SJSA1 (cell line): ENCODE measurements at places on chromosomes 6 and 20. TPM values are rescaled to one million over a fixed set of nuclear protein-coding genes. Genes with fewer than 3 reads are reported as not detected.
A peak's percentile ranks its signal among the peaks of the same experiment; 100 is the strongest.

TAGAP gene
- 5.7 and 8.4 TPM in 2 replicates for total RNA-seq

TREM2 gene
- total RNA-seq: not detected in 2 replicates

C6orf47 gene
- total RNA-seq: 21.1 and 23.7 TPM in 2 replicates

GPLD1 gene
- 0.34 and 0.74 TPM in 2 replicates for total RNA-seq

R3HDML gene
- not detected in 2 replicates for total RNA-seq

TRIM31 gene
- not detected in 2 replicates for total RNA-seq

AURKA gene
- total RNA-seq: 116 and 132 TPM in 2 replicates

IP6K3 gene
- 5.2 and 5.3 TPM in 2 replicates for total RNA-seq

BHLHE23 gene
- total RNA-seq: not detected in 2 replicates

- H3K4me3 ChIP-seq: no peak overlapping the region
- H3K27me3 ChIP-seq: no peaks in the 10 kb centered on the region; the same call in 1 of the 2 replicates
- H3K4me1 ChIP-seq: no peaks in the 10 kb centered on the region
Observed at GRCh38 chr6:53179961-53180651, 31.5 kb upstream of the GCM1 start.

- no peak overlapping the region for H3K4me3 ChIP-seq
- no peaks in the 10 kb centered on the region for H3K4me1 ChIP-seq
- no peaks in the 10 kb centered on the region for H3K27me3 ChIP-seq
- no peak for DNase-seq
- H3K27ac ChIP-seq: no peak overlapping the region
Observed at GRCh38 chr6:79170959-79171358, 63.5 kb downstream of the HMGN3 start.

GRCh38 chr20:49484180-49485140 lies 2.0 kb upstream of the KCNB1 start:
- H3K27ac ChIP-seq: no peak overlapping the region
- peaks cover 19% of the 10 kb centered on the region for H3K27me3 ChIP-seq
- no peaks in the 10 kb centered on the region for H3K36me3 ChIP-seq
- DNase-seq: peak; percentile 74
- H3K4me3 ChIP-seq: peak overlapping the region; percentile 42
- H3K4me1 ChIP-seq: peaks cover 12% of the 10 kb centered on the region

- H3K27ac ChIP-seq: no peak overlapping the region
- no peak overlapping the region for H3K4me3 ChIP-seq
- H3K27me3 ChIP-seq: no peaks in the 10 kb centered on the region
- DNase-seq: no peak
- H3K4me1 ChIP-seq: peaks cover 38% of the 10 kb centered on the region
Observed at GRCh38 chr6:85672050-85672449, 29.4 kb upstream of the SYNCRIP start.

GRCh38 chr6:119148825-119149525 lies 70.5 kb upstream of the FAM184A start:
- DNase-seq: no peak
- no peaks in the 10 kb centered on the region; the same call in 1 of the 2 replicates for H3K27me3 ChIP-seq
- no peak overlapping the region for H3K4me3 ChIP-seq

DNA sequence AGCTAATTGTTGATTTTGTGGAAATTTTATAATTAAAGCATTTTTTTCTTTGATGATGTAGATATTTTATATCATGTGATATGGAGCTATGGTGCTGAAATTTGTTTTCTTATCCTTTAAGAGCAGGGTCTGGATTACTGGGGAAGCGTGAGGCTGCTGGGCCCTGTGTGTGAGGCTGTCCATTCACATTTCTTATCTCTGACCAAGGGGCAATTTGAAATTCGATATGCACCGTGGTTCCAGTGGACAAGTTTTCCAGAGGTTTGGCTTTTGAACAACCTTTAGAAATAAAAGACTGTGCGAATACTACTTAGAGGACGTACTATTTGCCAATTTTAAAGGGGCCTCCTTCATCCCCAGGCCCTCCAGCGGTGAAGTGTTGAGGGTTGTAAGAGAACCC lies 3.7 kb downstream of the ERMARD start:
- H3K27ac ChIP-seq: no peak overlapping the region
- peaks cover 9% of the 10 kb centered on the region for H3K36me3 ChIP-seq
- no peaks in the 10 kb centered on the region for H3K27me3 ChIP-seq
- H3K4me3 ChIP-seq: no peak overlapping the region
- H3K4me1 ChIP-seq: peaks cover 6% of the 10 kb centered on the region; the same call in 1 of the 2 replicates

- 0 out of 2 replicates have a peak overlapping the region, but pooled peaks have one; percentile 27 for H3K27ac ChIP-seq
- DNase-seq: no peak
- peaks cover 48% of the 10 kb centered on the region for H3K4me1 ChIP-seq
- no peaks in the 10 kb centered on the region for H3K27me3 ChIP-seq
- H3K4me3 ChIP-seq: no peak overlapping the region
Observed at GRCh38 chr20:44171775-44172571, 15.0 kb downstream of the JPH2 start.

- no peaks in the 10 kb centered on the region for H3K36me3 ChIP-seq
- H3K4me1 ChIP-seq: no peaks in the 10 kb centered on the region
- no peak overlapping the region for H3K4me3 ChIP-seq
- DNase-seq: no peak
- no peak overlapping the region for H3K27ac ChIP-seq
Observed at GRCh38 chr6:136306466-136306865, 16.8 kb upstream of the BCLAF1 start.

- no peaks in the 10 kb centered on the region for H3K27me3 ChIP-seq
- H3K36me3 ChIP-seq: no peaks in the 10 kb centered on the region
Observed at GRCh38 chr6:159931112-159931511, 37.8 kb upstream of the IGF2R start.

DNA sequence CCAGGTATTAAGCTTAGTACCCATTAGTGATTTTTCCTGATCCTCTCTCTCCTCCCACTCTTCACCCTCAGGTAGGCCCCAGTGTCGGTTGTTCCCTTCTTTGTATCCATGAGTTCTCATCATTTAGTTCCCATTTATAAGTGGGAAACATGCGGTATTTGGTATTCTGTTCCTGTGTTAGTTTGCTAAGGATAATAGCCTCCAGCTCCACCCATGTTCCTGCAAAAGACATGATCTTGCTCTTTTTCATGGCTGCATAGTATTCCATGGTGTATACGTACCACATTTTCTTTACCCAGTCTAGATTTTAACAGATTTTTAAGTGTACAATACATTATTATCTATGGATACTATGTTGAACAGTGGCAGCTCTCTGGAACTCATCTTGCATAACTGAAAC lies 44.4 kb downstream of the CYP24A1 start:
- no peak overlapping the region for H3K27ac ChIP-seq
- no peak for DNase-seq
- no peaks in the 10 kb centered on the region for H3K27me3 ChIP-seq
- H3K36me3 ChIP-seq: no peaks in the 10 kb centered on the region
- peaks cover 26% of the 10 kb centered on the region for H3K4me1 ChIP-seq

DNA sequence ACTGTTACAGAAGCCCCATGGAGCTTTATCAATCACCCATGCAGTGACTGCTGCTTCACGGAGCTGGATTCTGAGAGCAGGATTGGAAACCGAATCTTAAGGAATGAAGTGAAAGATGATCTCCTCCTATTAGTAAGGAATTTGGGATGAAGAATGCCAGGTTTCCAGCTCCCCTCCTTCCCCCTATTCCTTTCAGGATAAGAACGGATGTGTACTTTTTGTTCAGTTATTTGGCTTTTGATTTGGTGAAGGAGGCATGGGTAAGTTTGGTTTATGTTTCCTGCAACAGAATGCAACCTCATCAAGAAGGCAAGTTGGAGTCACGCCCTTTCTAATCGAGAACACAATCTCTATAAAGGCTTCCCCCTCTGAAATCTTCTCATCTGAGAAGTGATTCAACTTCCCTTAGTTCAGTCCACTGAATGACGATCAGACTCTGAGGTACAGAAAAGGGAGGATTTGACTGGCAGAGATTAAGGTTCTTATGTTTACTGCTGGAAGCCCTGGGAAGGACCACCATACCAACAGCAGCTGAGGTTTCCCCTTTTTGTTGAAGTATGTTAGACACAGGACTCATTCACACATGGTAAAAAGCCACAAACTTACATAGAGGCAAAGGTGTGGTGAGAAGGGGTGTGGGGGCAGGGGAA lies 5.5 kb downstream of the ELMO2 start:
- DNase-seq: peak; percentile 20
- H3K27me3 ChIP-seq: no peaks in the 10 kb centered on the region
- peaks cover 23% of the 10 kb centered on the region for H3K4me1 ChIP-seq
- H3K4me3 ChIP-seq: no peak overlapping the region

DNA sequence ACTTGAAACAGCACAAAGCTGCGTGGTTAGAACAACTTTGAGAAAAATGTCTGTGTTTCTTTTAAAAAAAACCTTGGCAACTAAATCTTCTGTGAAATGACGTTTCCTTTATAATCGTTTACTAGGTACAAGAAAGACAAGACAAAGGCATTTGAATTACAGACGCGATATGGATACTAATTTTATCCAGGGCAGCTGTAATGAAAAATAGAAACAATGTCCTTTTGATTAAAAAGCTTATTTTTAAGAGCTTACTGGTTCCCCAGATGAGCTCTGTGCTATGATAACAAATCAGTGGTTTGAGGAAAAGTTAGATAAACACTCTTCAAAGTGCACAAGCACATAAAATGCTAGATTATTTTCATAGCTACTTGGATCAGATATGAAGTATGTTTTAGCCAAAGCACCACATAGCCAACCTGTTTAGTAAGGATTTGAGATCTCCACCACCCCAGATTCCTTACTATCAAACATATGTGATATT lies 1.6 kb upstream of the SYNCRIP start:
- H3K27me3 ChIP-seq: no peaks in the 10 kb centered on the region
- H3K27ac ChIP-seq: peak overlapping the region; percentile 97
- peaks cover 34% of the 10 kb centered on the region for H3K36me3 ChIP-seq
- peaks cover 8% of the 10 kb centered on the region for H3K4me1 ChIP-seq

- no peak overlapping the region for H3K4me3 ChIP-seq
- H3K36me3 ChIP-seq: no peaks in the 10 kb centered on the region
- DNase-seq: no peak
Observed at GRCh38 chr20:61684136-61684535, 381.5 kb downstream of the TAF4 start.

DNA sequence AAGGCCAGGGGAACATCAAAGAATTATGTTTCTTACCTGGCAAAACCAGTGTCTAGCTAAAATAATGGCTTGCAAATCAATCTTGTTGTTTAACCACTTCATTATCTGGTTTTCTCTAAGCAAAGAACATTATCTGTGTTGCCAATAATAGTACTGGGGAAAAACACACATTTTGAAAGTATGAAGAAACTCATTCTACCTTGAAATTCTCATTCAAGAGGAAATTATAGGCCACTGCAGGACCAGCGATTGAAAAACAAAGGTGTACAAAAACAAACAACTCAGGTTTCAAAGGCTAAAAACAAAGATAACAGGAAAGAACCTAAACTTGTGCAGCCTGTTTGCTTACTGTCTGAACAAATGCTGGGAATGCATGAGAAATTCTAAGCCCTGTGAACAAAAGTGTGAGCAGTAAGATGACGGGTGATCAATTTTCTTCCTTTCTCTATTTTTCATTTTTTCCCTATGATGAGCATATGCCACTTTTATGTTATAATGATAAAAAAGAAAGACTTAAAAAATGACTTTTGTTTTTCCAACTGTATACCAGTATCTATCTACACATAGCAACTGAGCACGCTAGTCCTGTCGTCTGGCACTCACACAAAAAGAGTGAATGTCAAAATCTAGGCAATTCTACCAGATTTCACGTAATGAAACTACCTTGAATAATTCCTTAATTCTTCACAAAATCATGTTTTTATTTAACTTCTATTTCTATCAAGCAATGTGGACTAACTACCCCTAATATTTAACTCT lies 117.9 kb downstream of the SGK1 start:
- no peak overlapping the region for H3K4me3 ChIP-seq
- no peaks in the 10 kb centered on the region for H3K4me1 ChIP-seq
- H3K36me3 ChIP-seq: no peaks in the 10 kb centered on the region
- H3K27ac ChIP-seq: no peak overlapping the region

DNA sequence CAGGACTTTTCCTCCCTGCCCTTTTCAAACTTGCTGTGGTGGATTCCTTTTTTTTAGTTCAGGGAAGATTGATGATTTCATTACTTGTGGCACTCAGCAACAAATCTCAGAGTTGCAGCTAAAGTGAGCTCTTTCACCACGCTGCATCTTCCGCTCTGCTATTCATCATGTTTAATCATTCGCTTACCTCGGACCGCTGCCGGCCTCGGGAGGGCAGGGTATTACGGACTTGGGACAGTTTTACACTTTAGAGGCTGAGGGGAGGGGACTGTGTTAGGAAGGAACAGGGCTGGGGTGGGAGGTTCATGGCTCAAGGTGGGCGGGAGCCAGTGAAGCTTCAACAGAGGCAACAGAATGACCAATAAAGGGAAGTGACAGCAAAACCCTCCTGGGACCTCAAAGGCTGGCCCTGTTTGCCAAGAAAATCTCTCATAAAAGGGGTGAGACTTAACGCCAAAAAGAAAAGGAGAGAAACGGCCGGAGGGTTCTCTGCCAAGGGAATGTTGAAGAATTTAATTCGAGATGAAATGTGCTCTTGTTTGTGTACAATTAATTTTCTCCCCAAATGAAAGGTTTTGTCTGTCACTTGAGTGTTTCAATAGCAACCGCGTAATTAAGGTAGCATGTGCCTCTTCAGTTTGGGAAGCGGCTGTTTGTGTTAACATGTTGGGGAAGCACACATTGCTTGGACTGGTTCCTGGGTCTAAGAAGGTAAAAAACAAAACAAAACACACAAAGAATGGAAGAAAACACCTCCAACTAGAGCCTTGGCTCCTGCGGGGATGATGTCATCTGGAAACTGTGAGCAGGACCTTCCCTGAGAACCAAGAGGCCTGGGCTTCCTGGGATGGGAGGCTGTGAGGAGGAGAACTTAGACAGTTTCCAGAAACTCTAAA lies 72.5 kb upstream of the SULF2 start:
- H3K27ac ChIP-seq: no peak overlapping the region
- no peak overlapping the region for H3K4me3 ChIP-seq
- H3K27me3 ChIP-seq: peaks cover 11% of the 10 kb centered on the region

DNA sequence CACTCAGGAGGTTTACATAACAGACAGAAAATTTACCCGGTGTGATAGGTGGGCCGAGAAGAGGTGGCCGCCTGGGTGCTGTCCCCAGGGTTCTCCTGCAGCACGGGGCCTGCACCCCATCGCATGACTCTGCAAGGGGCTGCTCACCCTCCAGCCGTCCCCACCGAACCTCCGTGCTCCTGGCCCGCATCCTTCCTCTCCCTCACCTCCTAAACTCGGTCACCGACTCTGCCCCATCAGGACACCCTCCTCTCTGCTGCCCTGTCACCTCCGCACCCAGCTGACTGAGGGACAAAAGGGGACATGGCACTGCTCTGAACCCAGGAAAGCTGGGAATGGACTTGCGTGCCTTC lies 147.6 kb downstream of the SYNDIG1 start:
- H3K27me3 ChIP-seq: peaks cover 3% of the 10 kb centered on the region; the same call in 1 of the 2 replicates
- no peak overlapping the region for H3K27ac ChIP-seq
- H3K4me3 ChIP-seq: no peak overlapping the region
- DNase-seq: no peak
- H3K36me3 ChIP-seq: no peaks in the 10 kb centered on the region
- H3K4me1 ChIP-seq: no peaks in the 10 kb centered on the region

- H3K36me3 ChIP-seq: no peaks in the 10 kb centered on the region
- H3K27ac ChIP-seq: no peak overlapping the region
- no peaks in the 10 kb centered on the region for H3K4me1 ChIP-seq
- H3K4me3 ChIP-seq: no peak overlapping the region
- DNase-seq: no peak
Observed at GRCh38 chr6:100126790-100127484, 132.9 kb upstream of the MCHR2 start.

GRCh38 chr20:61185841-61186601 lies 66.0 kb upstream of the CDH4 start:
- no peak overlapping the region for H3K4me3 ChIP-seq
- DNase-seq: peak; percentile 98
- peak overlapping the region; percentile 99 for H3K27ac ChIP-seq
- peaks cover 46% of the 10 kb centered on the region for H3K4me1 ChIP-seq
- H3K27me3 ChIP-seq: no peaks in the 10 kb centered on the region
